Vein endothelial cell (primary cell): ENCODE measurements at places on chromosomes 7 and 10. TPM values are rescaled to one million over a fixed set of nuclear protein-coding genes. Genes with fewer than 3 reads are reported as not detected.

Gene ARMC3
- total RNA-seq, result not detected in 2 replicates

Gene GFRA1
- total RNA-seq, result 0.86 and 1.3 TPM in 2 replicates

Gene SPDYE1
- total RNA-seq, result not detected in 2 replicates

Gene SNX10
- total RNA-seq, result 0.65 and 2.3 TPM in 2 replicates

Gene SPAM1
- total RNA-seq, result not detected in 2 replicates

Gene CDK1
- total RNA-seq, result 25.5 and 45.7 TPM in 2 replicates

Gene H2BK1
- total RNA-seq, result not detected in 2 replicates

Gene AP5Z1
- total RNA-seq, result 55.5 and 58.1 TPM in 2 replicates

Gene TRIM73
- total RNA-seq, result 0.98 and 1.2 TPM in 2 replicates

Gene PTCD1
- total RNA-seq, result 5.0 and 6.9 TPM in 2 replicates

Gene DTX2
- 6.9 and 7.3 TPM in 2 replicates for total RNA-seq

Gene CYP3A5
- not detected in 2 replicates for total RNA-seq

Gene KCND2
- total RNA-seq, result 0.29 and 0.33 TPM in 2 replicates

Gene IGFBP1
- 0.48 TPM in 1 of 2 replicates, not detected in the other for total RNA-seq

Gene SPDYE11
- not detected in 2 replicates for total RNA-seq

Gene NUDCD3
- 68.0 and 68.9 TPM in 2 replicates for total RNA-seq

Gene ABCB4
- total RNA-seq, result not detected in 2 replicates
